ENCODE measurements at places on chromosomes 3 and 15.

DNA sequence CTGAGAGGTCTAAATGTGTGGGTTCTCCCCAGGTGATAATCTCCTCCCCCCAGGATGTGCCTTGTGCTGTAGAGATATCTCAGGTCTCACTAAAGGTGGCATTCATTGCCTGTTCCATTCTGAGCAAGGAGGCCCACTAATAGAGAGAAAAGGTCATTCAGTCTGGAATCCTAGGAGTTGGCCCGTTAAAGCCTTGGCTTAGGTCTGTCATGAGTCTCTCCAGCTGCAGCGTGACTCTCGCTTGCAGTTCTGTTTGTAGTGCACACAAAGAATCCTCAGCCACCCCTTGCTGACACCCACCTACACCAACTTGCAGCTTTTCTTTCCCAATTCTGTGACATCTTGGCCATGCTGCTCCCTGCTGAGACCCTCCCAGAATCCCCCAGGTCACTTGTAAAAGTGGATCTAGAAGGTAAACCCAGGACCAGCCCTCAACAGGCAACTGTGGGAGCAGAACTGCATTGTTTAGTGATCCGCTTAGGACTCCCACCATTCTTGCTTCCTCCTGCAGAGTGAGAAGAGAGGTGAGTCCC, 17.7 kb downstream of the MAGEF1 start:
- DNase-seq: no peak

DNA sequence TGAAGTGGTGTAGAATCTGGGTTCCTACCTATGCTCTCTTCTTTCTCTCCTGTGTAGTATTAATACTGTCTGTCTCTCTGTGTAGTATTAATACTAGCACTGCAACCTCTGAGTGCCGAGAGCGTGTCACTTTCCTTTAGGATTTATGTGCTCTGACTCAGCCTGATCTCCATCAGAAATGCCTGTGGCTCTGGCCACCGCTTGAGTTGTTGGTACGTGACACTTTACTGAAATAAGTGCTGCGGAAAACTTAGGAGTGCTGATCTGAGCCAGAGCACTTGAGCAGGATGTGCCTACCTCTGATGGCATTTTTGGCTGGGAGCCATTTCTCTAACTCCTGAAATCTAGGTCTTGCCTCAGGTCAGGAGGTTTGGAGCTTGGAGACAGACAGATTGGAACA, 807.4 kb downstream of the SQOR start:
- no peak for DNase-seq

- DNase-seq: no peak
These were observed 10.8 kb upstream of the VILL start for GRCh38 chr3:37979541-37980461.

DNA sequence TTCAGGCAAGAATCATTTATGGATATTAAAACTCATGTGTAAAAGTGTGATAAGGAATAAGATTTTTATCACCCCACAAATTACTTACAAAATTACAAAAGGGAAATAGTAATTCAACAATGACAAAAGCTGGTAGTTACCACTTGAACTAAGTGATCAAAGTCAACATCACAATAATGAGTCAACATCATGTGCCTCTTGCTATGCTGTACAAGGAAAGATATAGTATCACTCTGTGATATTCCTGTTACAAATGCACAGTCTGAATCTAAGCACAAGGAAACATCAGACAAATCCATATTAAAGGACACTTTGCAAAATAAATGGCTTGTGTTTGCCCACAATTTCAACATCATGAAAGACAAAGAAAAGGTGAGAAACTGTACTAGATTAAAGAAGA, 90.5 kb upstream of the PLCL2 start:
- DNase-seq: no peak

DNA sequence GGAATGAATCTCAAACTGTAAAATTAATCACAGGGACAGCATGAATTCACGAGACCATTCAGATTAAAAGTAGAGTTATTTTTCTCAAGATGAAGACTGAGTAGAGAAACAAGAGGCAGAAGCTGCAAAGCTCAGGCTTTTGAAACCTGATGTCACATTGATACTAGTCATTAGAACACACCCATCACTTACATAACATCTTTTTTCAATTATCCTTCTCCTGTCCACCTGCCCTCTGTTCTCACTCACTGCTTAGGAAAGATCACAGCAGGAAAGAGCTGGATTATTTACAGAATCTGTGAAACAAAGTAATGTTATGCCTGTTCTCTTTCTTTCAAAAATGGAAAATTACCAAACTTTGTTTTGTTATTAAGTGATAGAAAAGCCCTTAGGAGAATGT, 72.0 kb upstream of the CDAN1 start:
- DNase-seq: no peak
